Stimulated activated CD8-positive, alpha-beta memory T cell treated with anti-CD3 and anti-CD28 coated beads, Interleukin-4, amount 100 ng/mL, for 1 hour (primary cell): ENCODE measurements at places on chromosomes 5 and 9.

DNA sequence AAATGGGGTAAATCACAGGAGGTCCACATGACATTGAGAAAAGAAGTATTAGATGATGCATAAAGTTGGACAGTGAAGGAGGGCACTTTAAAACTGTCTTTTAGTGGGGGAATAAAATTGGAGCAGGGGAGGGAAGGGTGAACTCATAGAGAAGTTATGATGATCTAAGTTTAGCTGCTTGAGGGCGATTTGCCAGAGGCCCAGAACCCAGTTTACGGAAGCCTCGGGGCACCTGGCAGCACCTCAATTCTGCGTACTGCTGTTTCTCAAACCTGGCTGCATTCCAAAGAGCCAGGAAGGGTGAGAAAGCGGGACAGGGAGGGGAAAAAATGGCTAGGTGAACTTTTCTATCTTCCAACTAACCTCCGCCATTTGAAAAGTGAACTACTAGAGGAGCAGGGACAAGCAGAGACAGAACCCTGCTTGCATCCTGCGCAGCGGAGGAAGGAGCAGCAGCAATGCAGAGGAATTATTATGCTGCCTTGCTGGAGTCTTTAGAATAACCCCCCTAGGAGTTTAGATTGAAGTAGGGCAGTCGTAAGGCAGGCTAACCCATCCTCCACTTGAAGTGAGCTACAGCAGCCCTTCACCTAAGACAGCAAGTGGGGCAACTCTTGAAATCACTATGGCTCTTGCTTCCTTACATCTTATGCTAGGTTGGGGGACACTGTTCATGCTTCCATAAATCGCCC, 316.8 kb downstream of the BRINP1 start:
- no peak for DNase-seq

- DNase-seq: no peak
Observed at GRCh38 chr5:40983781-40984180, 74.5 kb downstream of the C7 start.

GRCh38 chr9:116156621-116157314, 3.2 kb downstream of the PAPPA start:
- no peak for DNase-seq

- no peak for DNase-seq
Observed at GRCh38 chr9:69153707-69154521, 20.2 kb upstream of the TJP2 start.

GRCh38 chr5:154372661-154373060, 73.1 kb upstream of the SAP30L start:
- no peak for DNase-seq

DNA sequence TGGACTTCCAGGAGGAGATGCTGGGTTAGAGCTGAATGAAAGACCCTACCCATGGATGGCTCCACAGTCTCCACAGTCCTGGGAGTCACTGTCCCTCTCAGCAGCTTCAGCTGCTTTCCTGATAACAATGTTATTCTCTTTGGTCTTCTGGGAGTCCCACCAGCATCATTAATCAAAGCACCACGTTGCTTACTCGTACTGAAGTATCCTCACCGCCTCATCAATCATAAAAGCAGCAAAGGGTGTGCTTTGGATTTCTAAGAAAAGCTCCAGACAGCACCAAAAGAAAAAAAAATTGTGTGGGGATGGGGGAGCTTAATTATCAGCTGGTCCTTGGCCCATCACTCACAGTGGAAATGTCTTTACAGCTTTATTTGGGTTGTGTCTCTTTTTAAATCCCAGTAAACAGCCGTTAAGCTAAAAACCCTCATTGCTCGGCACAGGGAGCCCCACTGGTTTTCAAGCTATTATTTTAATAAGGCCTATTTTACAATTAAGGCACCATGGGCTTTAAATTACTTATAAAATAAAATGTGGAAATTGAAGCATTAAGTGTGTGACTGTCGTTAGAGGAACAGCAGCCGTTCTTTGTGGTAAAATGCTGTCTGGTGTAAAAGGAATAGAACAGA, 538.0 kb downstream of the EBF1 start:
- no peak for DNase-seq

DNA sequence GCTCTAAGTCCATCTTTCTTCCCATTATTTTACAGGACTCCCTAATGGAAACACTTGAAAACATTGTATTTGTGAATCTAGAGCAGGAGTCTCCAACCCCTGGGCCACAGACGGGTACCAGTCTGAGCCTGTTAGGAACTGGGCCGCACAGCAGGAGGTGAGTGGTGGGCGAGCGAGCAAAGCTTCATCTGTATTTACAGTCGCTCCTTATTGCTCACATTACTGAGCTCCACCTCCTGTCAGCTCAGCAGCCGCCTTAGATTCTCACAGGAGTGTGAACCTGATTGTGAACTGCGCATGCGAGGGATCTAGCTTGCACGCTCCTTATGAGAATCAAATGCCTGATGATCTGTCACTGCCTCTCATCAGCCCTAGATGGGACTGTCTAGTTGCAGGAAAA, 111.0 kb downstream of the MED27 start:
- no peak for DNase-seq

GRCh38 chr9:129656795-129657390, 8.6 kb upstream of the PRRX2 start:
- no peak for DNase-seq

- DNase-seq: no peak
Observed at GRCh38 chr9:115759426-115759825, 394.2 kb upstream of the PAPPA start.

- no peak for DNase-seq
Observed at GRCh38 chr5:173919443-173919842, 31.3 kb downstream of the CPEB4 start.

DNA sequence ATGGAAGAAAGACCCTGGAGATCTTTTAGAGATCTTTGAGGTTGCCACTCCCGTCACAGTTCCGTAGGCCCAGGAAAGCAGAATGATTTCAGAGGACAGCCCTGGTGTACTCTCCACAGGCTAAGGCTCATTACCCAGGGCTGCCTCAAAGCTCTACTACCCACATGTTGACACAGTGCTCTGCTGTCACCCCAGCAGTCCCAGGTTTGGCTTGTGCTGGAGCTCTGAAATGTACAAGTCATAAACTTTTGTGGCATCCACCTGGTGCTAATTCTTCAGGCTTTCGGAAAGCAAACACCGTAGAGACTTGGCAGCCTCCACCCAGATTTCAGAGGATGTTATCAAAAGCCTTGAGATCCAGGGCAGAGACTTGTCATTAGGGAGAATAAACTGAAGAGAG, 136.5 kb downstream of the MTRR start:
- no peak for DNase-seq

DNA sequence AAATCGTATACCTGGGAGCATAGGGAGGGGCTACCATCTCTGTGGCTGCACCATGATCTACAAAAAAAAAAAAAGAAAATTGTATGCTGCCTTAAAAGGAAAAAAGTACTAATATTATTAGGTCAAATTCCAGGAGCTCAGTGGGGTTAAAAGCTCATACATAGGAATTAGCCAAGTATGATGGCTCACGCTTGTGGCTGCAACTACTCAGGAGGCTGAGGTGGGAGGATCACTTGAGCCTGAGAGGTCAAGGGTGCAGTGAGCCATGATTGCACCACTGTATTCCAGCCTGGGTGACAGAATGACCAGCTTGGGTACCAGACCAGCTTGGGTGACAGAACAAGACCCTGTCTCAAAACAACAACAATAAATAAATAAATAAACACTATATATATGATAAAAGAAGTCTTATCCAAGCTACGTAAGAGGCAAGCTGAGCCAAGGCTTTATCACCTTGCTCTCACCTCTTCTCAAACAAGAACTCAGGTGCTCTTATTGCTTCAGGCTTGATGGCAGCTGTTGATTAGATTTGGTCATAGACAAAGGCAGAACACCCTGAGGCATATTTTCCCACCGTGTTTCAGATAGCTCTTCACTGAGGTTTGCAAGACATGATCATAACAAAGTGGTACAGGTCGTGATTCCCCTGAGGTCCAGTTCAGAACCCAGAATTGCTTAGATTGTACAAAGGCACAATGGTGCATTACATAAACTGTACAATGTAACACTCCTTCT, 3.3 kb upstream of the FBXW11 start:
- DNase-seq: no peak

DNA sequence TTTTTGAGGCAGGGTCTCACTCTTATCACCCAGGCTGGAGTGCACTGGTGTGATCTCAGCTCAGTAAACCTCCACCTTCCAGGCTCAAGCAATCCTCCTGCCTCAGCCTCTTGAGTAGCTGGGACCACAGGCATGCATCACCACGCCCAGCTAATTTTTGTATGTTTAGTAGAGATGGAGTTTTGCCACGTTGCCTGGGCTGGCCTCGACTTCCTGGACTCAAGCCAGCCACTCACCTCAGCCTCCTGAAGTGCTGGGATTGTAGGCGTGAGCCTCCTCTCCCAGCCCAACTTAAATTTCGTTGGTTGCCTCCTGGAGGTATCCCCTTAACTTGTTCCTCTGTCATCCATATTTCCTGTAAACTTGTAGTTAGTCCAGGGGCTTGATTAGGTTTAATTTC, 47.2 kb downstream of the RAB24 start:
- no peak for DNase-seq

GRCh38 chr5:131622633-131623032, 12.4 kb downstream of the RAPGEF6 start:
- DNase-seq: no peak

DNA sequence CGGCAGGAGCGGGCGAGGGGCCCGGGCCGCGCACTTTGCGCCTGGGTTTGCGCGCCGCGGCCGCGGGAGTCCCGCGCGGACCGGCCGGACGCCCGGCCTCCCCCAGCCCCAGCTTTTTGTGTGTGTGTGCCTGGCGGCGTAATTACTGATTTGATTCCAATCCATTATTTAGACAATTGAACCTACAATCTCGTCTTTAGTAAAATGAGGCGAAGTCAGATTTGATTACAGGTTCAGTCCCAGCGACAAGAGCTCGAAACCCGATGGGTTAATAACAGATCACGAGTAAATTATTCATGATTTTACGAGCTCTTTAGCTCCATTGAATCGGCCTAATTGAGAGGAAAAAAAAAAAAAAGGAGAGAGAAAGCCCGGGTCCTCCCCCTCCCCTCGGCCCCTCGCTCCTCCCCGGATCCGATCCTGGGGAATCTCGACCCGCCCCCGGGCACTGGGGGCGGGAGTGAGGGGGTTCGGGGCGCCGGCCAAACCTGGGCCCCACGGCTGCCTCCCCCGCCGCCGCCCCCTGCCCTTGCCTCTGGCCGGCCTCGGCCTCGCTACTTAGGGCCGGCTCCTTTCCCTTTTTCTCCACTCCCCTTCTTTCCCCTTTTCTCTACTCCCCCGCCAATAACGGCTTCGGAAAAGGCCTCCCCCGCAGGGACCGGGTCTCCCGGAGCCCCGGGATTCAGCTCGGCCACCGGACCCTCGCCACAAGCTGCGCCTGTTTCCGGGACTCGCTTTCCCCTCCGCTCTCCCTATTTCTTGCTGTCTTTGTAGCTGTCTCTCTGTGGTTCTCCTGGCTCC, 6.6 kb downstream of the LHX2 start:
- DNase-seq: no peak

GRCh38 chr9:38277601-38278200, 114.8 kb upstream of the ALDH1B1 start:
- no peak for DNase-seq

- no peak for DNase-seq
Observed at GRCh38 chr5:37111426-37112382, 137.5 kb downstream of the CPLANE1 start.

DNA sequence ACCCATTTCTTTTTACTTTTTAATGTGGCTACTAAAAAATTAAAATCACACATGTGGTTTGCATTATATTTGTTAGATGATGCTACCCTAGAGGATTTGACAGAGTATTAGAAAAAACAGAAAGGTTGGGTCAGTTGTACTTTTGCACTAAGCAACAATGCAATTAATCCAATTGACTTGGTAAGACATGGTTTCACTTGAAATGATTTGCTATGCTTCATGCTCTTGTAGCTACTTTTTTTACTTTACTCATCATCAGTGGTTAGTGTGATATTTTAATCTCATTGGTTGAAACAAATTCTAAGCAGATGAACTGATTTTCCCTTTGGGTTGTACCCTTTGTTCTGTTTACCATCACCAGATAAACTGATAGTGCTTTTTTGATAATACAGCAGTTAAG, 39.4 kb downstream of the HMHB1 start:
- DNase-seq: no peak

- DNase-seq: no peak
Observed at GRCh38 chr5:52906845-52907244, 82.3 kb upstream of the ITGA2 start.

- no peak for DNase-seq
Observed at GRCh38 chr5:141437221-141437620, 6.9 kb downstream of the PCDHGA12 start.

DNA sequence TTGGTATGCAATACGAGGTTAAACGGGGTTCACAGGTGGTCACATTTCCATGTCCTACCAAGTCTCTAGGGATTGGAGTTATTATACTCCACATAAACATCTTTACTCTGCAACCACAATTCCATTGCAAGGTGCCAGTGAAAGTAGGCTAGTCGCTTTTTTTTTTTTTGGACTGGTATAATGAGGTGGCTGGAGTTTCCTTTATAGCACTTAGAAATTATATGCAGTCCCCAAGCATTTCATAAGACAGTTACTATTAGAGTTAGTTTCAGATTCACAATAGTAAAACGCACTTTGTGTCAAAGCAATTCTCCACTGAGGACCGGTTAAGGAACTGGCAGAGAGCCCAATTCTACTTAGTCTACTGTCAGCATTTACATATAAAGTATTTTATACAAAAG, 1.4 kb downstream of the MEF2C start:
- no peak for DNase-seq

DNA sequence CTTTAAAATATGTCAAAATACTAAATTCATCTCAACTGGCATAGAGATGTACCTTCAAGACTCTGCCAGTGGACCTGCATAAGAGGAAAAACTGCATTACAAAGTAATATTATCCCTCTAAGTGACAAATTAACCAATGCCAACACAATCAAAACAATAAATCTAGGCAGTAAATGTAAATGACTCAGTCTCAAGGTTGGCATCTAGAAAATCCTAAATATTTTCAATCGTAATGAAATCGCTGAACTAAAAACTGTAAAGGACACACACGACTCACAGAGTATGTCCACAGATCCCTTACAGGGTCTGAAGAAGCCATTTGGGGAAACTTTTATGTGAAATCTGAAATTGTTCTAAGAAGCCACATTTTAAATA, 31.2 kb downstream of the ERMP1 start:
- no peak for DNase-seq
